EL (cell line): ENCODE measurements at places on chromosomes 6 and 20.

- DNase-seq = no peak
These were observed 315.8 kb upstream of the SOX4 start for GRCh38 chr6:21277601-21278374.

GRCh38 chr6:93418408-93419303 is 703 bp downstream of the EPHA7 start:
- no peak for DNase-seq

GRCh38 chr6:56687551-56687950 is 44.9 kb upstream of the DST start:
- DNase-seq = no peak

- DNase-seq = no peak
These were observed 77.9 kb downstream of the PCSK2 start for GRCh38 chr20:17304774-17305173.

GRCh38 chr20:21357844-21358243 is 39.5 kb downstream of the NKX2-4 start:
- DNase-seq = no peak

DNA sequence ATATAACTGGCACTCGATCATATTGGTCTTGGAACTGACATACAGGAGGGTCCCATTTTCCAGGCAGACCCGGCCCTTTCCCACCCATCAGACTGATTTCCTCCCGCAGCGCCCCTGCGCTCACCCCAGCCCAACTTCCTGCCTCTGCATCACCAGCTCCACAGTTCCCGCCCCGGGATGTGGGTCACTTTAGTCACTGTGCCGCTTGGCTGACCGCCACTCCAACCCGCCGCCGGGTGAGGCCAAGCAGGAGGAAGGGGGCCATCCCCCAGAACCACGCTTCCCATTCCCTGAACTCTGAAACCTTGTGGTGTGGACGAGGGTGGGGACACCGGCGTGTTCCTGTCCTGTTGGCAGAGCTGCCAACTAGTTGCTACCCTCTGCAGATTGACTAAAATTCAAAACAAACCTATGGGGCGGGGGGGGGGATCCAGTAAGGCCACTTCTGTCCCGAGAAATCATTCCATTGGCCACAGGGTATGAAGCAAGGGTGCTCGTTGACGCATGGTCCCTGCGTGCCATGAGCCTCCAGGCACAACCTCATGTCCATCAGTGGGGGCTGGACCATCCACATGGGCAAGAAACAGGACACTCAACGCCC is 12.3 kb downstream of the TGM2 start:
- DNase-seq = peak; percentile 75

GRCh38 chr6:138204792-138205384 is 13.4 kb downstream of the PBOV1 start:
- no peak for DNase-seq

DNA sequence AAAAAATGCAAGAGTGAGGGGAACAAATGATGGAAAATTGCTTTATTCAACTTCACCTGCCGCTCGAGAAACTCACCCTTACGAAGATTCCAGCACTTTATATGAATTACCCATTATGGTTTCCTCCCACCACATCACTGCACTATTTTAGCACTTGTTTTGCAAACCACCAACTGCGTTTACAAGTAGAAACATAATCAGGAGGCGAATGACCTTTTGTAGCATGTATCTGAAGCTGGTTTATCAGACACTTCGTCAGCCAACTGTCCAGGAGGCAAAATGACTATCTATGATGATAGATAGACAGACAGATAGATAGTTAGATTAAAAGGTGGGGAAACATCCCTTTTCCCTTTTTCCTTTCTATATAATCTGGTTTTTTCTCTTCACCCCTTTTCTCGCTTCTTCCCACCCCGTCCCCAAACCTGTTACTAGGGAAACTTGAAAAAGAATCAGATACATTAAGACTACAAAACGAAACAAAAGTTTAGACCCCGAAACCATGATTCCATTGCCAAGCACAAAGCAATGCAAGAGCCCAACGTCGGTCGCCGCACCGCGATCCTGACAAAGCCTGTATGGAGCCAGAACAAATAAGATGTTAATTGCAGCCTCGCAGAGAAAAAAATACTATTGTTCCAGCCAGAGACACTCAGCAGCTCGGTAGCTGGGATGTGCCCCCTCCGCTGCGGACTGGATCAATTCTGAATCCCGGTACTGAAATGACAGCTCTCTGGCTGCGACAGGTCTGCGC is 933 bp upstream of the ADGRB3 start:
- DNase-seq = no peak
